ENCODE measurements at places on chromosomes 1 and 21.
A peak's percentile ranks its signal among the peaks of the same experiment; 100 is the strongest.

DNA sequence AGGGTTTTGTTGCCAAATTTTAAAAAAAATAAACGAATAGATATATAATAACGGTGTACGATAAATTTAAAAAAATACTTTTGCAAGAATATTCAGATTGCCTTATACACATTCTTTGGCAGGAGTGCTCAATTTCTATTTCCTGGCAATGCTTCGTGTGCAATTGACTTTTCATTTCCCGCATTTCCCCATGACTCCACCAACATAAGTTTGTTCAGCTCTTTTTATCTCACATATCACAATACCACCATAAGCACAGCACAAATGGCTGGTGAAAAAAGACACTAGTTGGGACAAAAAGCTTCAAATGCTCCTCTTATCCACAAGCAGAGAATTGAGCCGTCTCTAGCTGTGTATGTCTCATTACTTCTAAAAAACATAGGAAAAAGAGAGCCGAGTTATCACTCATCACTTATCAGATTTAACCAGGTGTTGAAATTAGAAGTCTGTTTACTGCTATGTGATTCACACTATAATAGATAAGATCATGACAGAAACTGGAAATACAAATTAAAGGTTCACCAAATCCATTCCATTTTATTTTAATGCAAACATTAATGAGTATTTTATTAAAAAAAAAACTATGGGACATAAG is 28.9 kb upstream of the RGS1 start:
- DNase-seq: peak; percentile 49

DNA sequence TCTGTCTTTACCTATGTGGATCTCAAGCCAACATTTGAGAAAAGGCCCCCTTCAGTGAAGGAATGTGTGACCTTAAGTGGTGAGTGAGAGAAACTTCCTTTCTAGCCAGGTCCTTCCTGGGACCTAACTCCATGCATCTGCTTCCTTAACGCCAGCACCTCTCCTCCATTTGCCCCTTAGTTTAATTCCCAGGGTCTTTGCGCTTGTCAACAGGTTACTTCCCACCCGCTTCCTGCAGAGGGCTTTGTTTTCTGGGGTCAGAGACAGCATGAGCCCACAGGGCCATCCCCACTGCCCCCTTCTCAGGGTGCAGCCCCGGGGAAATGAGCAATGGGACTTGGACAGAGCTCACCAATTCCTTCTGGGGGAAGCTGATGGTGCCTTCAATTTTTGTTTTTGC is 54.8 kb downstream of the EVA1C start:
- DNase-seq: no peak

DNA sequence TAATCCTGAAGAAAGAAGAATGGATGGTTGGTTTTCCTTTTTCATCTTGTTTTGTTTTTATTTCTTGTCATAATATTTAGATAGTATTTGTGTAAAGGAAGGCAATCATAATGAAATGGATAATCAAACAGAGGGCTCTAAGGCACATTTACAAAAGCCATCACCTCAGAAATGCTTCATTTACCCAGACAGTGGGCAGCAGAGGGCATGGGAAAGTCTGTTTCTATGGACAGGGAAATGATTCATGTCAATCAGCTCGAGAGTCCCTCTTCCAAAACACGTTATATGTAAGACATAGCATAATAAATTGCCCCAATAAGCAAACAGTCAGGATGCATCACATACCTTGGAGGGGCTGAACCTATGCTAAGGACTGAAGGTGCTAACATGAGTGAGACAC is 426.1 kb downstream of the PLPP3 start:
- no peak for DNase-seq

DNA sequence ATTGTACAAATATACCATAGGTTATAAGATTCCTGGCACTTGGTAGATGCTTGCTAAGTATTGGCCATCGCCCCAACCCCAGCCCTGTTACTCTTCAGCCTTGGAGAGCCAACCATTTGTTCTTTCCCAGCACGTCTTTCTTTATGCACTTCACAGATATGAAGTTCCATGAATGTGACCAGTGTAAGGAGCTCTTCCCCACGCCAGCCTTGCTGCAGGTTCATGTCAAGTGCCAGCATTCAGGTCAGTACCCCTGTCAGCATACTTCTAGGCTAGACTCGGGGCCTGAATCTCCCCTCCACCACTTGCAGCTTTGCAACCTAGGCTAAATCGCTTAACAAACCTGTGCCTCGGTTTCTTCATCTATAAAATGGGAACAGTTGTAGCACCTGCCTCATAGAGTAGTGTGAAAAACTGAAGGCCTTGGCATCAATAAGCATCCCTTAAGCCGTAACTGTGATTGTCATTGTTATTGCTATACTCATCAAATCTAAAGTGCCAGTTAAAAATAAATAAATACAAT is 41.0 kb upstream of the EPHA8 start:
- DNase-seq: no peak

DNA sequence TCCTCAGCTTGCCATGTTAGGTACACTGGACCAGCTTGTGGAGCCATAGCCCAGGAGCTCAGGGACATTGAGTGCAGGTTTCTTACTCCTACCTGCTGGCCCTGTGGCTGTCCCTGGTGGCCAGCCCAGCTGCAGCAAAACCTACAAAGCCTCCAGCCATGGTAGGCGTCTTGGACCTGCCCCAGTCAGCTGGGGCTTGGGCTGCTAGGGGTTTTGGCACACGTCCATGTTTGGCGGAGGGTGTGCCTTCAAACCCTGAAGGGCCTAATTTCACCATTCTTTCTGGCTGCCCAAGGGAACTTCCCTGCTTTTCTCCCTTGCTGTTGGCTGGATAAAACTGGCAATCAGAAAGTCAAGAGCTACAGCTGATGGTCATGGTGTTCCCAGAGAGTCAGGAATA is 25.4 kb downstream of the HMGCS2 start:
- DNase-seq: no peak

DNA sequence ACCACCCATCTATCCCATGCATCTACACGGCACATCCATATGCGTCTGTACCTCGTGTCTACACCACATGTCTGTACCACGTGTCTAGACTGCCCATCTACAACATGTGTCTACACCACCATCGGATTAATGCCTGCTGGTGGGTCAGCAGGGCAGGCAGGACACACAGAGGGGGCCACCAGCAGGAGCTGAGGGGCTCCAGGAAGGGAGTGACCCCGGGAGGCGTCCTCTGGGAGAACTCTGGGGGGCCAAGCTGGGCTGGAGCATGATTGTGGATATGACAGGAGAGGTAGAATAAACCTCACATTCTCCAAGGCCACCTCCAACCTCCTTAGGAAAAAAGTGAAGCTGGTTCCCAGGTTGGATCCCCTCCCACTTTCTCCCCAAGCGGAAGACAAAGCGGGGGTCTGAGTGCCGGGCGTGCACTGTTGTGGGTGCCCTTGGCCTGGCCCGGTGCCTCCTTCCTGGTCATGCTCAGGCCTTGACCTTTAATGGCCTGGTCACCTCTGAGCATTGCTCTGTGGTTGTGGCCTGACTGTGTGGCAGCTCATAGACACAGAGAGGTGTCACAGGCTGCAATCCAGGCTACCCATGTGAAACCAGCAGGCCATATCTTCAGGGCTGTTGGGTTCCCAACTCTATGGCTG is 881 bp upstream of the ACTRT2 start:
- no peak for DNase-seq

GRCh38 chr1:22368125-22368524 is 83.5 kb upstream of the ZBTB40 start:
- DNase-seq: no peak

DNA sequence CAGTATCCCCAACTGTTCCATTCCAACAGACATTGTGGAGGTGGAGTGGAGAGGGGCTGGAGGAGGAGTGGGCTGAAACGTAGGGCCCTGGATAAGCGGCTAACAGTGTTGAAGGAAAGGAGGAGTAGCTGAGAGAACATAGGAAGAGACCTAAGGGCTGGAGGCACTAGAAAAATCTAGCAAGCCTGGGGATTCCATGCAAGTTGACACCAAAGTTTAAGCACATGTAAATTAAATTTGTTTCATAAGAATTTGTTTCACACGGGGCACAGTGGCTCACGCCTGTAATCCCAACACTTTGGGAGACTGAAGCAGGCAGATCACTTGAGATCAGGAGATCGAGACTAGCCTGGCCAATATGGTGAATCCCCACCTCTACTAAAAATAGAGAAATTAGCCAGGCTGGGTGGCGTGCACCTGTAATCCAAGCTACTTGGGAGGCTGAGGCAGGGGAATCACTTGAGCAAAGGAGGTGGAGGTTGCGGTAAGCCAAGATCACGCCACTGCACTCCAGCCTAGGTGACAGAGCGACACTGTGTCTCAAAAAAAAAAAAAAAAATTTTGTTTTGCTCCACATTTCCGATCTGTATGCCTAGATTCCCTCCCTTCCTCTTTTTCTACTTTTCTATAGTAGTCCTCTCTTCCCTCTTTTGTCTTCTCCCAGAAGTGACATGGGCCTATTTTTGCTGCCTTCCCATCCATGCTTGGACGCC is 530 bp upstream of the CD244 start:
- no peak for DNase-seq

- peak; percentile 24 for DNase-seq
These were observed 43.7 kb downstream of the KIF21B start for GRCh38 chr1:200979574-200980451.

GRCh38 chr1:206706298-206706791 is 21.6 kb downstream of the MAPKAPK2 start:
- peak; percentile 93 for DNase-seq

- DNase-seq: no peak
These were observed 67.0 kb downstream of the SIPA1L2 start for GRCh38 chr1:232562855-232563510.

Measured in cardiac fibroblast (primary cell).